Urinary bladder (tissue), 4 donors: ENCODE measurements at places on chromosomes 6 and 20. TPM values are rescaled to one million over a fixed set of nuclear protein-coding genes. Genes with fewer than 3 reads are reported as not detected.

TMEM217 gene
- total RNA-seq, result 3.4 TPM

FOXA2 gene
- total RNA-seq, result not detected

HTR1B gene
- 0.79 TPM for total RNA-seq

MAP7 gene
- 10.4 TPM for total RNA-seq

GRCh38 chr6:13558718-13559117 lies 15.7 kb upstream of the SIRT5 start:
- DNase-seq, result no peak

GRCh38 chr6:107689951-107690642 lies 134.0 kb downstream of the SCML4 start:
- no peak for DNase-seq

DNA sequence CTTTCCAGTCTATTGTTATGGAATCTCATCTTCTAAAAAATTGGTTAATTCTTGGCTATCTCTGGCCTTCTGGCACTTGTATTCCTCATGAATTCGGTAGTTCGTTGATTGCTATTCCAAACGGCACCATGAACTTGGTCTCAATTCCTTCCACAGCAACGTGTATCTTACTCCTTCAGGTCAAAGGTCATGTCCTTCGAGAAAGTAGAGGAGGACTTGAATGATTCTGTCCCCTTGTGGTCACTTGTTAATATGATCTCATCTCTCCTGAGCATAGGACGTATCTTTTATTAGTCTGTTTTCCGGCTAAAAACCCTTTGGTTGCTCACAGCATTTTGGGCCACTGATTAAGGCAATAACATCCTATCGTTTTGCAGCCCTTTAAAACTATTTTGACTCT lies 9.4 kb downstream of the TLDC2 start:
- no peak for DNase-seq

GRCh38 chr6:36079601-36080000 lies 50.7 kb upstream of the MAPK13 start:
- no peak for DNase-seq

- no peak for DNase-seq
These were observed 276.0 kb downstream of the TFAP2A start for GRCh38 chr6:10138917-10139316.

GRCh38 chr6:11367638-11368199 lies 135.3 kb upstream of the NEDD9 start:
- DNase-seq, result no peak

DNA sequence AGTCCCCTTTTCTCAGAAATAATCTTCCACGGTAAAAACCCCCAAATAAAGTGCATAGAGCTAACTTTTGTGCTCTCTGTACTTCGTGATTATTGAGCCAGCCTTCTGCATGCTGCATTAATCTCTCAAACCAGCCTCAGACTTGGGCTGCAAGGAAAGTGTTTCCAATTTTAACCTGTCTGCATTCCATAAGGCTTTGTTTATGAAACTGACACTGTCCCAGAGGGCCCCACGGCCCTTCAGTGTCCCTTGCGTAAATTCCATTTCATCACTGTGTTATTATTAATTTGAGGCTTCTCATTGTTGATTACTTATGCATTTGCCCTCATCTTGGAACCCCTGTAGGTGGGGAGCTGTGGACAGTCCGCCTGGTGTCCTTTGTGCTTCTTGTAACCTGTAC lies 15.6 kb upstream of the SNRPB2 start:
- DNase-seq, result no peak

DNA sequence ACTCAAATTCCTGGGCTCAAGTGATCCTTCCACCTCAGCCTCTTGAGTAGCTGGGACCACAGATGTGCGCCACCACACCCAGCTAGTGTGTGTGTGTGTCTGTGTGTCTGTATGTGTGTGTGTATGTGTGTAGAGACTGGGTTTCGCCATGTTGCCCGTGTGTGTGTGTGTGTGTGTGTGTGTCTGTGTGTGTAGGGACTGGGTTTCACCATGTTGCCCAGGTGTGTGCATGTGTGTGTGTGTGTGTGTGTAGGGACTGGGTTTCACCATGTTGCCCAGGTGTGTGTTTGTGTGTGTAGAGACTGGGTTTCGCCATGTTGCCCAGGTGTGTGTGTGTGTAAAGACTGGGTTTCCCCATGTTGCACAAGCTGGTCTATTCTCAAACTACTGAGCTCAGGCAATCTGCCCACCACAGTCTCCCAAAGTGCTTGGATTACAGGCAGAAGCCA lies 28.3 kb downstream of the CDK5RAP1 start:
- no peak for DNase-seq

GRCh38 chr6:169046021-169046420 lies 207.6 kb downstream of the THBS2 start:
- DNase-seq, result no peak
